ENCODE measurements at places on chromosomes 12 and 14. TPM values are rescaled to one million over a fixed set of nuclear protein-coding genes. Genes with fewer than 3 reads are reported as not detected.

DNA sequence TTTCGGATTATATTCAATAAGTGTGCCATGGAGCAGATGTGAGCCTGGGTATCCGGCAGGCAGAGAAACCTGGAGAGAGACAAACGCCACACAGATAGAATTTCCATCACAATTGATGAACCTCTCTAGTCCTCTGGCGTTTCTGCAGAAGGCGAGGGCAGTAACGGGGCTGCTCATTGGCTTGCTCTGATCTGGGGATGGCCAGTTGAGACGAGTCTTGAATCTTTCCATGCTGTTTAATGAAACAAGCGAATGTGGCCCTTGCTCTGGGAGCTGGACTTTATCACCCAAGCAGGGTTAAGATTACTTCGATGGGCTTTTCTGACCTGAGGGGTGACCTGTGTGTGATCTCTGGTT lies 42.4 kb upstream of the CLMN start:
- no peak for DNase-seq

Gene SLC10A1
- total RNA-seq, result not detected

Gene DCAF11
- total RNA-seq, result 85.8 TPM

Gene TMEM52B
- not detected for total RNA-seq

All from left ventricle myocardium superior (tissue), 1 donor.